ENCODE measurements at places on chromosomes 13 and 19.

DNA sequence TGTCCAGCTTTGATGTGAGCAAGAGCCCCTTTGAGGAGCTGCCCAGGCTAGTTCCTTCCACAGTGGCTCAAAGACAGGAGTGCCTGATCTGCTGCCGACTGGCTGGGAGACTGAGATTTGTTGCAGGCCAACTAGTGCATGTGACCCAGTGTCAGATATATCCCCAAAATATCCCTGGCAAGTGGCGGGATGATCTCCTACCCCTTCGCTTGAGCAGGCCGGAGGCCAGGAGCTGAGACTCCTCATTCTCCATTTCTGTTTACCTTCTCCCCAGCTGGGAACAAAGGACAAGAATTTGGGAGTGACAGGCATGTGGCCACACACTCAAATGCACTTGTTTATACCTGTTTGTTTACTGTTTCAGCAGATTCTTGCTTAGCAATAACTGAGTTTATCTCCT is 37.1 kb upstream of the XPO4 start:
- no peak for DNase-seq

DNA sequence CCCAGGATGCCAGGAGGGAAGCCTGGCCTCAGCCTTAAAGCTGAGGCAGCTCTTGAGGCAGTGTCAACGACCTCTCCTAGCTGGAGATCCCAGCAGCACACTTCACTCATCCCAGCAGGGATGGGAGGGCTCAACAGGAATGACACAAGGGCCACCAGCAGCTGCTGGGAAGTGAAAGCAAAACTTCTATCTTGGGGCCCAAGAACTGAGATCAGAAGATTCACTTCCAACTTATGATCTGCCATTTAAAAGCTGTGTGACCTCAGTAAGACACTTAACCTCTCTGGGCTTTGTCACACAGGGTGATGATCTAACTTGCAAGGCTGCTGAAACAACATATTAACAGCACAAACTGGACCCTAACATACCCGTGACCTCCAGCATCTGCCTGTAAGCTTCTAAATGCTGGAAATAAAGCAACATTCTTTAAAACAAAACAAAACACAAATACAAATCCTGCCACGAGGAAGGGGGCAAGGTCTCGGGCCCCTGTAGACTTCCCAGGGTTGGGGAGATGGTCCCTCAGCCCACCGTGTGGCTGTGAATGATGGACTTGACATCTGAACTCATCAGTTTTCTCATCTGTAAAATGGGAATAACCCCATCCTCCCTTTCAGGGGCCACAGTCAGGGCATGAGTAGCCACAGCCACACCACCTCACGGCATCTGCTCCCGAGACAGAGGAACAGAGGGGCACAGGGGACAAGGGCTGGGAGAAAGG is 22.7 kb downstream of the ELL start:
- DNase-seq: no peak

- DNase-seq: no peak
These were observed 101.3 kb upstream of the SLC15A1 start for GRCh38 chr13:98853771-98854221.

DNA sequence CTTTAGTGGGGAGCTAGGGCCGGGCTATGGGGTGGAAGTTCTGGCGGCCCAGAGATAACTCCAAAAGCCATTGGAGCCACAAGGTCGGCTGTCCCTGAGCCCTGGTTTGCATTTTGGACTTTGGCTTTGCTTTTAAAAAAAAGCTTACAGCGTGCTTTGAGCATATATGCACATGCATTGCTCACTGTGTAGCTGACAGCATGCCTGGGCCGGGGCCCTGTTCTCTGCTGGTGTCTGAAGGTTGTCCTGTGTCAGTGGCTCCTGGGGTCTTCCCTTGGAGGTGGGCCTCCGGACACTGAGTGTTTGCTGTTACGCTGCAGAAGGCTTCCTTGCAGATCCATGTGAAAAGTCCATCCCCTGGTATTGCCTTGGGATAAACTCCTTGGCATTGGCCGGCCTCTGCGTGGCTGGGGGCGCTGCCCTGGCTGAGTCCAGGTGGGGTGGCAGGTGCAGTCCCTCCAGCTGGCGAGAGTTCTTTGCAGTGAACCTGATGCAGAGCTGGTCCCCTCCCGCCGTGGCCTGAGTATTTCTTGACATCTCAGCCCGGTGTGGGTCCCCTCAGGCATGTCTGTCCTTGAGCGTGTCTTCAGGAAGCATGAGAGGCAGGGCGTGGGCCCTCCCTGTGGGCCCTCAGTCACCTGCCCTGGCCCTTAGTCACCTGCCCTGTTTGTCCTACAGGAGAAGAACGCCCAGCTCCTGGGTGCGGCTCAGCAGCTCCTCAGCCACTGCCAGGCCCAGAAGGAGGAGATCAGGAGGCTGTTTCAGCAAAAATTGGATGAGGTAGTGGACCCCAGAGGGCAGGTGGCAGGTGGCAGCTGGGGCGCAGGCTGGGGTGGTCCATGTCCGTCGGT is 23.0 kb downstream of the PLEKHJ1 start:
- DNase-seq: no peak

DNA sequence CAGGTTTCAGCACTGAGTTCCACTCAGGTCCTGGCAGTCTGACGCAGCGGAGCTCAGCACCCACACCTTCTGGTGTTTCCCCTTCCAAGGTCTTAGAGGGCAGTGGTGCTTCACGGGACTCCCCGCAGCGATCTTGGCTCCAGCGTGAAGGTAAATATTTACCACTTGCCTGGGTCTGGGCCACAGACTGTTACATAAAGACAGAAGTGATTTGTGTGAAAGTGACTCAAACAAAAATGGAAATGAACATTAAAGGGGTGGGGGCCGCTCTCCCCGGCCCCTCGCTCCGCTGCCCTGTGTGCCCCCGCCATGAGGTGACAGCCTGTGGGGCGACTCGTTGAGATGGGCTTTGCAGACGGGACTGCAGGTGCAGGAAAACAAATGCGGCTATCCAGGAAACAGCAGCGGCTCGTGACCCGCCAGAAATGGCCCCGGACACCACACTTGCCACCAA is 55.0 kb downstream of the GGACT start:
- no peak for DNase-seq

DNA sequence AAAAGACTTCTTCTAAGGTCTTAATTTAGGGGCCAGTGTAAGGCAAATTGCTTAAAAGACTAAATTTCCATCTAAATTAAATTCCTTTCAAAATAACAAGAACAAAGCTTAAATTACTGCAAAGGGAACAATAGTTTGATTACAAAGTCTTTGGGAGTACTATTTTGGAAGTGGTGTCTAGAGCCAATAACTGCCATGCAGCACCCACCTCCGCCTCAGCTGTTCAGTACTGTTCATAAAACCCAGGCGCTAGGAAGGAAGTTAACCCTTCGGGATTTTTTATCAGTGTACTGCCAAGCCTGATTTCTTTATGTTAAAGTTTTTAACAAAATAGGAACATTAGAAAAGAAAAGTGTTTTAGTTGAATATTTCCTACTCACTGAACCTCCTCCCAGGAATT is 210.1 kb downstream of the LIG4 start:
- DNase-seq: no peak

DNA sequence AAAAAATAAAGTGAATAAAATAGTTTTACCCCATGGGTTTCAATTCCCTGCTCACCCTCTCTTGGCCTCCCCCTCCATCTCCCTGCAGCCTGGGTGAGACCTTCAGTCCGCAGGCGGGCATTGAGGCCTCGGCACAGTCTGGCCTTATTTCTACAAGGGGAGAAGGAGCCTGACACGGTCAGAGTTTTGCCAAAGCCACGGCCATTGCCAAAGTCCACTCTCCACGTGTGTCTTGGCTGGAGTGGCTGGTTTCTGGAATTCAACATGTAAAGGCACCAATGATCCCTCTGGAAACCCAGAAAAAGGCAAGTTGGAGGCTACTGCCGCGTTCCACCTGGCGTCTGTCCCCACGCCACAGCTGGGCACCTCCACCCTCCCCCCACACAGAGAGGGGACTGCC is 43.4 kb upstream of the SPACA7 start:
- no peak for DNase-seq

DNA sequence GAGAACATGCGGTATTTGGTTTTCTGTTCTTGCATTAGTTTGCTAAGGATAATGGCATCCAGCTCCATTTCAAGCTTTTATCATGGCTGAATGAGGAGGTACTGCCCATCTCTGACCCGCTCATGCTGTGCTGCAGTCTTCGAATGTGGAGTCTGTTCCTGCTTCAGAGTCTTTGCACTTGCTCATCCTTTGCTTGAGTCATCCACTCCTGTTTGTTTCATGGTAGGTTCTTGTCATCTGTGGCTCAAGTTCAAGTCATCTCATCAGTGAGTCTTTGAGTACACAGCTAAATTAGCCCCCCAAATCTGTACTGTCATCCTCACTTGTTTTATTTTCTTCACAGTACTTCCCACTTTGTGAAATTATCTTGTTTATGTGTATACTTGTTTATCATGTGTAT is 5.4 kb downstream of the UCHL3 start:
- no peak for DNase-seq

DNA sequence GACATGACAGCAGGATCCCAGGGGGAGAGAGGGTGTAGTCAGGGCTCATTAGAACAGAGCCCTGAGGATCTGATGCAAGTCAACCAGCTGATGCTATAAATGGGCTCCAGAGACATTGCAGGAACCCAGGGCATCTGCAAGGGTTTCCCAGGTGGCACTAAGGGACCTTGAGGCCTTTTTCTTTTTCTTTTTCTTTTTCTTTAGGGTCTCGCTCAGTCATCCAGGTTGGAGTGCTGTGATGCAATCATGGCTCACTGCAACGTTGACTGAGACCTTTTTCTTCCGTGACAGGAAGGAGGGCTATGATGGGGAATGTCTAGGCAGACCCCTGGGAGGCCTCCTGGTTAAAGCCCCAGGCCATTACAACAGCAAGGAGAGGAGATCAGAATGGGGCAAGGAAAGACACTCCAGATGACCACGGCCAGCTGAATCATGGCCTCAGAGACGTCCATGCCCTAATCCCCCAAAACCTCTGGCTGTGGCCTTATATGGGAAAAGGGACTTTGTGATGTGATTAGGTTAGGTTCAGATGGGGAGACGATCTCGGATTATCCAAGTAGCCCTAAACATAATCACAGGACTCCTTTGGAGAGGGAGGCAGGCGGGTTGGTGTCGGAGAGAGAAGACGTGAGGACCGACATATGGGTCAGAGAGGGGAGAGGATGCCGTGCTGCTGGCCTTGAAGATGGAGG is 4.5 kb upstream of the FCGRT start:
- DNase-seq: no peak

DNA sequence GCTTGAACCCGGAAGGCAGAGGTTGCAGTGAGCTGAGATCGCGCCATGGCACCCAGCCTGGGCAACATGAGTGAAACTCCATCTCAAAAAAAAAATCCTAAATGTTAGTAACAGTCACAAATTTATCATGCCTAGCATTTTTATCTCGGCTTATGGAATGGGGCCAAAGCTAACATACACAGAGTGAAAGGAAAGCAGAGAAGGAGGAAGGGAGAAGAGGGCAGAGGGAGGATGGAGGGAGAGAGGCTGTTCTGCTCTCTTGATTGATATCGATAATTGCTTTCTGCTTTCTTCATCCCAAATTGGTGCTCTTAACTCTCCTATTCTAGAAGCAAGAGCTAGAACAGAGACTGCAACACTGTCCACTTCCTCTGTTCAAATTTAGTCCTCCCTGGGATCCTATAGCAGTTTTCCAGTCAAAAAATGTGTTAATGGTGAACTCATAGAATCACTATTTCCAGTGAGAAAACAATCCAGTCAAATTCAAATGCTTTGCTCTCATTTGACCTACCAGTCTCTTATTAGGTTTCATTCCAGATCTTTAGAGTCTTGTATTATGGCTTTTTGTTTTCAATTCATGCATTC is 15.8 kb upstream of the TUBGCP3 start:
- no peak for DNase-seq

- no peak for DNase-seq
These were observed 103.8 kb downstream of the SLC10A2 start for GRCh38 chr13:102962430-102962829.

GRCh38 chr13:41004875-41005693 is 14.0 kb downstream of the ELF1 start:
- no peak for DNase-seq

- no peak for DNase-seq
These were observed 12.7 kb downstream of the CEACAM21 start for GRCh38 chr19:41588497-41589209.

DNA sequence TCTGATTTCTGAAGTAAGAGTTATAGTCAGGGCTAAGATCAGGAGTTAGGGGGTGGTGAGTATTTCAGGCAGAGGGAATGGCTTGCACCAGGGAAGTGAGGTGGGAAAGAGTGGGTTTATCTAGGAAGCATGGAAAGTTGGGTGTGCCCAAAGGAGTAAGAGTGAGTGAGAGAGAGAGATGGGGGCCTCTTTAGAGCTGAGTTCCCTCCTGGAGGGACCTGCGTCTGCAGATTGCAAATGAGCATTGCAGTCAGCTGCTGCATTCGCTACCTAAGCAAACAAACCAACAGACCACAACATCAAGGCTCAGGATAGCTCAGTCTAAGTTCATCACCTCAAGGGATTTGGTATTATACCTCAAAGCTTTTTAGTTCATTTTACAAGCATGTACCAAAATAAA is 405.8 kb downstream of the FGF9 start:
- no peak for DNase-seq

- peak; percentile 3 for DNase-seq
These were observed 22.8 kb upstream of the CEACAM20 start for GRCh38 chr19:44552324-44552723.

DNA sequence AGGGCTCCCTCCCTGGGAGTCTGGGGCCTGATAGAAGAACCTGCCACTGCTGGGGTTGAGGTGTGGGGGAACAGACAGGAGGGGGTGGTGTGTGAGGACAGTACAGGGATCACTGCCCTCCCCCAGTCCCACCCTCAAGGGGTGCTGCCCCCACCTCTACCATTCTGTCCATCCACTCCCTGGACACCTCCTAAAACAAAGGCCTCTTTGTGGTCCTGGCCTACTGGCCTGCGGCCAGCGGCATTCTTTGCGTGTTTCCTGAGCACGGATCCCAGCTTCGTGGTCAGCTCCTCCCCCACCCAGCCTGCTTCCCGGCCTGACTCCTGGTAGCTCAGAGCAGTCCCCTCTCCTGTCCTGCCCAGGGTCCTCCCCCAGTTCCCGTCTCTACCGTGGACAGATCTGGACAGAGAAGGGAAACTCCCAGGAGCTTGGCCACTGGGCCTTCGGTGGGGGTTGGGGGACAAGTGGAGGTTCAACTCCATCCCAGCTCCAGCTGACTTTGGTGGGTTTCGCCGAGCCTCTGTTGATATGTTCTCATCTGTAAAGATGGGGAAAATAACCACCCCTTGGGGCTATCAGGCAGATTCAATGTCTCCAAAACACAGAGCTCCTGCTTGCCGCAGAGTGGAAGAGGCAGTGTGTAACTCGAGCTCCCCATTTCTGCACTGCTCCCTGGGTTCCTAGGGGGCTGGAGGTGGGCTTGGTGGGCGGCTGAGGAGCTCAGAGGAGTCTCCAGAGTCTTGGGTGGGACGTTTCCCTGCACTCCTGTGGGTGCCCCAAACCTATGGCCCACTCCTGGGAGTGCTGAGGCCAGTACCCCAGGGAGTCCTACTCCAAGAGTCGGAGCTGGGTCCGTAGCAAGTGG is 48.7 kb downstream of the LYL1 start:
- no peak for DNase-seq

Data from stimulated activated CD4-positive, alpha-beta T cell treated with anti-CD3 and anti-CD28 coated beads, Interleukin-1b, Interleukin-23, amount 100 ng/mL, for 1 hour (primary cell).